ENCODE measurements at places on chromosomes 12 and 14.

DNA sequence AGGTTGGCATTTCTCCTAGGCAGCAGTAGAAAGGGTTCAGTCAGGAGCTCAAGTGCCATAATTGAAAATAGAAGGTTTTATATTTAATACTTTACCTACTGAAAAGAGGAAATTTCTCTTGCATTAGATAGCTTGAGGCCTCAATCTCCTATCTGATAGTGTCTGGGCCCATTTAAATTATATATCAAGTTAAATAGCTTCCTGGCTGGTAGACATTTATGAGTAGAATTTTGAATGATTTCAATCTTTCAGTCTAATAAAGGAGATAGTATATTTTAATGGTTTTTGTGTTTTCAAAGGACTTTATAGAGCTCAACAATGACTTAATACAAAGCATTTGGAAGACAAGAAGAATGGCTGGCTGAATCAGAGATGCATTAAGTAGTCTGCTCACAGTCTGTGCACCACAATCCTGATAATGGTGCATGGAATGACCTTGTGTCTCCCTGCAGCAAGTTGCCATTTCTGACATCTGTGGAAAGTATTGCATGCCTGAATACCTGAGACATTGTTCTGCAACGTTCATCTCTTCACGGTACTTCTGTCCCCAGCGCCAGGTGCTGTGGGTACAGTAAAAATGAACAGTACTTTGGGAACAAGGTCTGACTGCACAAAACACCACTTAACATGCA is 974.1 kb downstream of the TMTC2 start:
- DNase-seq: no peak

DNA sequence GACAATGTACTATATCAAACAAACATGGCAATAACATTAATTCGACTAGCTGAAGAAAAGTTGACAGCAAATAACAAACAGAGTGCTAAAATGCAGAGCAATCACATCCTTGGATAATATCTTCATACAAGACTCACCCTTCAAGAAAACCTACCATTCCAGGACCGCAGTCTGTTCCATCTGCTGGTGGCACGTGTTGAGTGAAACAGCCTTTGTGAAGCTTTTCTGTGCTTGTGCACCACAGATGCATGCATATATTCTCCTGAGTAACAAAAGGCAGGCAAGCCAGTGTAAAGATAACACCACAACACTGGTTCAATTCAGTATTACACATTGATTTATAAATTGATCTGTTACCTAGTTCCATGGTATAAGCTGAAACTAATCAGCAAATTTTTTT is 89.3 kb downstream of the ADAMTS20 start:
- no peak for DNase-seq

- DNase-seq: no peak
Observed at GRCh38 chr14:95431199-95432143, 85.0 kb downstream of the SYNE3 start.

- peak; percentile 59 for DNase-seq
Observed at GRCh38 chr12:109714141-109714912, 702 bp downstream of the FAM222A start.

GRCh38 chr14:81161088-81161487 is 59.7 kb downstream of the GTF2A1 start:
- DNase-seq: no peak

DNA sequence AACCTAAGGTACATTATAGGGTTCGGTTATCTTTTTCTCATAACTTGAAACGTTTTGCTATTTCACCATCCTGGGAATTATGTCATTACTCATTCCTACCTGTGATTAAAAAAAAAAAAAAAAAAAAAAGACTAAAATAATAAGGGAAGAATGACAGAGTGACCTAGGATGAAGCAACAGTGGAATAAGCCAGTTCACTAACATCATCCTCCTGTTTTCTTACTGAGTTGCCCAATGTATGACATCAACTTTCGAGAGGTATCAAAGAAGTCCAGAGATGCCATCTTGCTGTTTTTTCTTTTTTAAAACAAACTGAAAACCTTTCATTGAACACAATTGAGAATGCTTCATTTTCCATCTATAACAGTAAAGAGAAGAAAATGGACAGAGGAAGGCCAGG is 42.8 kb downstream of the AMN start:
- no peak for DNase-seq

DNA sequence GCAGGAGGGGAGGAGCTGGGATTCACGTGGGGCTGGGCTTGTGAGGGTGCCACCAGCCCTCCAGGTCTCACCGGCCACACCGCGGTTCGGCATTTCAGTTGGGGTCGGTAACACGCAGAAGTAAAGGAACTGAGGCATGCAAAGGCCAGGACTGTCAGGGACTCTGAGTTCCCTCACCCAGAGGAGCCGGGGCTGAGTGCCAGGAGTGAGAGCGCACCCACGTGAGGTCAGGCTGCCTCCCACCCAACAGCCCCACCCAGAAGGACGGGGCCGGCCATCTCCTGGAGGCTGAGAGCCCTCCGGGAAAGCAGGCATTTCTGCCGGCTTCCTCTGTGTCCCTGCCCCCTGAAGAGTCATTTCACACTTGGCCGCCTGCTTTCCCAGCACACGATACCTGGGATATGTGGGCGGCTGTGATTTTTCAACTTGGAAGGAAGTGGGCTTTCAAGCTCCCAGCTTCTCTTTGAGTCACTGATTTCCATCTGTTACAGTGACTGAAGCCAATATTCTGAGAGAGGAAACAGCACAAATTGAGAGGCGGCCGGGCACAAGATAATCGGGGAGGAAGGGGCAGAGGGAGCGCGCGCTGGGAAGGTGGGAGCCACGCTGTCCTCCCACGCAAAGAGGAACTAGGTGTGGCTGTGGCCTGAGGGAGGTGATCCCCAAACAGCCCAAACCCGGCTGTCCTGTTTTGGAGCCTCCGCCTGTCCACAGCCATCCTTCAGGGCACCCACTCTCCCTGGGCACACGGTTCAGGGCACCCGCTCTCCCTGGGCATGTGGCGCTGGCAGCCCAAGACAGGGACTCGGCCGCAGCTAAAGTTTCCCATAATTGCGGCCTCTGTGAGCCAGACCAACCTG is 19.0 kb downstream of the GALNT9 start:
- no peak for DNase-seq

DNA sequence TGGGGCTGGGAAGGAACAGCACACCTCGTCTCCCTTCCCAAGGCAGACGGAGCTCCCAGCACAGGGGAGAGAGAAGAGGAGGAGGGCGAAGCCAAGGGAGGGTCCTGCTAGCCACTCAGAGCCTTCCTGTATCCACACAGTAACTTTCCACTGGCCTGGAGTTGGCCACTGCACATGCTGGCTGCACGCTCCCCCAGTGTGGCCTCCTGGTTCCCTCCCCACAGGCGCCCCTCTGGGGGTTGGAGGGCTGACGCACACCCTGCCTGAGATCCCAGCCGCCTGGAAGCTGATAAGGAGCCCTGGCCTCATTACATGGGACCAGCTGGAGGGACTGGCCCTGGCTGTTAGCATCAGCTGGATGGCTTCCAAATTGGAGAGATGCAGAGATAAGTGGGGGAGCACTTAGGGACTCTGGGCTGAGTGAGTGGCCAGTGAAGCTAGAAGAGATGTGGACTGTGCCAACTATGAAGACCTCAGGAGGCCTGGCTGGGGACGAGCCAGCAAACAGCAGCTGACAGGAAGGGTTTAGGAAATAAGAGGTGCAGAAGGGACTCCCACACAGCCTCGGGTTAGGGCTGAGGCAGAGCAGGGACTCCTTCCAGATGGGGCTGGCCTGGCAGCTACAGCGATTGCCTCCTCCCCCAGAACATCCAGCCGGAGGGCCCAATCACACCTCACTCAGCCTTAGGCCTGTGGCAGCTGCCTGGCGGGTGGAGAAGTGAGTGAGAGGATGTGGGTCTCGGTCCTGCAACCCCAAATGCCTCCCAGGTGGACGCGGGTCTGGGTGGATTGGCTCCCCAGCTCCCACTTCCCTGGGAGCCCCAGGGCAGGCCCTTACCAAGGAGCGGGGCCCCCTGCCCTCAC is 26.3 kb upstream of the BCDIN3D start:
- DNase-seq: no peak

- DNase-seq: no peak
Observed at GRCh38 chr14:90649083-90649482, 167.1 kb downstream of the TTC7B start.
